ENCODE measurements at places on chromosomes 7 and 10. TPM values are rescaled to one million over a fixed set of nuclear protein-coding genes. Genes with fewer than 3 reads are reported as not detected.

Gene ASB10
- total RNA-seq, result not detected

Gene PCGF5
- 6.9 TPM for total RNA-seq

GRCh38 chr10:123952099-123952498 is 60.5 kb upstream of the CPXM2 start:
- H3K27me3 ChIP-seq, result no peaks in the 10 kb centered on the region
- peaks cover 3% of the 10 kb centered on the region for H3K4me1 ChIP-seq
- no peak overlapping the region for H3K4me3 ChIP-seq
- no peak overlapping the region for H3K27ac ChIP-seq
- H3K36me3 ChIP-seq, result no peaks in the 10 kb centered on the region

DNA sequence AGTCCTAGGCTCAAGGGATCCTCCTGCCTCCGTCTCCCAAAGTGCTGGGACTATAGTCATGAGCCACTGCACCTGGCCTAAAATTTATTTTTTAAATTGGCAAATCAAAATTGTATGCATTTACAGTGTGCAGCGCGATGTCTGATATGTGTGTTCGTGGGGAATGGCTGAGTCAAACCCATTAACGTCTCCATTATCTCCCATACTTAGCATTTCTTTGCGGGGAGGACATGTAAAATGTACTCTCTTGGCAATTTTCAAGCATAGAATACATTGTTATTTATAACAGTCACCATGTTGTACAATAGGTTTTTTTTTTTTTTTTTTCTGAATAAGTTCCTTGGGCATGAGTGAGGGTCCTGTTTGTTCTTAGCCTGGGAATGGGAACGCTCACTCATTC is 3.8 kb downstream of the TMEM184A start:
- DNase-seq, result no peak
- no peaks in the 10 kb centered on the region for H3K4me1 ChIP-seq
- H3K4me3 ChIP-seq, result no peak overlapping the region
- H3K36me3 ChIP-seq, result no peaks in the 10 kb centered on the region
- no peak overlapping the region for H3K27ac ChIP-seq

Gene NODAL
- total RNA-seq, result 84.7 TPM

All from H9 (cell line).